ENCODE measurements at places on chromosomes 4 and X.

- peak; percentile 25 for DNase-seq
These were observed 645 bp downstream of the APLN start for GRCh38 chrX:129653971-129654651.

GRCh38 chr4:143625632-143626031, 74.8 kb downstream of the FREM3 start:
- no peak for DNase-seq

- DNase-seq = no peak
These were observed 6.9 kb downstream of the FABP2 start for GRCh38 chr4:119315036-119315435.

GRCh38 chr4:58138786-58139668, 1028.8 kb upstream of the IGFBP7 start:
- DNase-seq = no peak

DNA sequence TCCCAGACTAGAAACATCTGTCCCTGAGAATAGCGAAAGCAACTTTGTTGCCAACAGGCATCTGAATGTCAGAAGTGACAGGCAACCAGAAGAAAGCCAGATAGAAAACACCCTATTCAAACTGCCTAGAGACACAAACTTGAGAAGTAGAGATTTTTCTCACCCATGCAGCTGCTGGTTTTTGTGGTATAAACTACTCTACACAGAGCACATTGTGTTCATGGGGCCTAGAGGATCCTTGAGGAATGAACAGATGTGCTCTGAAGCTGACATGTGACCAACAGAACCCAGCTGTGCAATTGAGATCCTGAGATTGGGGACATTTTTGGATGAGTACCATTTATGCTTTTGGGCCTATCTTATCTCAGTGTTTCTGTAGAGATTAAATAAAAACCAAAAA, 63.6 kb upstream of the NRK start:
- DNase-seq = no peak

DNA sequence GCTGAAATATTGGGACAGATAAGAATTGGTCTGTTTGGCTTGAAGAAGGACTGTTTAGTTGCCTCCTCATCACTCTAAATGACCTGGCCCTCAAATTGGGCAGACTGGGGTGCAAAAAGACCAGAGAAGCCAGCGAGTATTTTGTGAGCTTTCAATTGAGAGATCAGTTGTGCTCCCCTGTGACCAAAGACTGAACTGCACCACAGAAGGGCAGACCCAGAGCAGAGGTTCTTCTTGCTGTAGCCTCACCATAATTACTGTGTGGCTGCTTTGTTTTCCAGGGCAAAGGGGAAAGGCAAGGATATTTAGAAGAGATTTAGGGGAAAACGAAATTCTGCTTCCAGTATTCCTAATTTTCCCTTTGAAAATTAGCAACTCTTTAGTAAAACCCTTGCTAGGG, 104.0 kb upstream of the MBNL3 start:
- no peak for DNase-seq

Measured in stimulated activated CD4-positive, alpha-beta T cell treated with anti-CD3 and anti-CD28 coated beads, Interleukin-2, amount 100 ng/mL, for 24 hours (primary cell).